Retina (tissue), 1 donor: ENCODE measurements at places on chromosomes 7 and 10.
A peak's percentile ranks its signal among the peaks of the same experiment; 100 is the strongest.

DNA sequence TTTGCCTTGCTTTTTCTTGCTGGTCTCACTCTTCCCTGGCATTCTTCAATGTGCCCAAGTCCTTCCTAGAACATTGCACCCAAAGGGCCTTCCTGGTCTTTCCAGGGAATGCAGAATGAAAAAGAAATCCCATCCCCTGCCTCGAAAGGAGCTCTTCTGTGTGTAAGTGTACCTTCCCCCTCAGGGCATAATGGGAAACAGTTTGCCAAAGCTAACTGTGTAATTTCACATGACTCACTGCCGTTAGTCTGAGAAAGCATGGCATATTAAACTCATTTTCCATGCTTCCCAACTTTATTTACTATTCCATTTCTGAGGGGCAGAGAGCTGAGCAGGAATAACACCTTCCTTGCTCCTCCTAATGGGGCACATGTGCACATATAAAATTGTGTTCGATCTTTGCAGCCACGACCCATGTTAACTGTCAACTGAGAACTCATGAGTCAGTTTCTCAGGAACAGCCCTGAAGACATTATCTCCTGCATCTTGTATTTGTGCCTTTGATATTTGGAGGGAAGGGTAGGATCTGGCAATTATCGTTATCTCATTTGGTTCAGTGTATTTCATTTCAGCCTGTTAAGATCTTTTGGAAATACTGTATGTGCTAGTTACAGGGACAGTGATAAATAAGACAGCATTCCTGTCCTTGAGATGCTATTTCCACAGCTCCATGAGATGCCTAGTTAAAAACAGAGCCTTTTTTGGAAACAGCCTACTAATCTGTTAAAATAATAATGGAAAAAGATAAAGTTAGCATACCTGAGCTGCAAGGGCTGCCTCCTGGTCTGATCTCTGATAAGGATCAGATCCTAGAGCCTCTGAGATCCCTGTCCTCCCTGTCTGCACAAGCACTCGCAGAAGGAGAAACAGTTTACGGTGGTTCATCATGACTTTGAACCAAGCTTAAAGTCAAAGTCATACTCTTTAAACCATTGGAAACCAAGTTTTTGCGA lies 42.3 kb downstream of the IKZF1 start:
- DNase-seq: no peak

DNA sequence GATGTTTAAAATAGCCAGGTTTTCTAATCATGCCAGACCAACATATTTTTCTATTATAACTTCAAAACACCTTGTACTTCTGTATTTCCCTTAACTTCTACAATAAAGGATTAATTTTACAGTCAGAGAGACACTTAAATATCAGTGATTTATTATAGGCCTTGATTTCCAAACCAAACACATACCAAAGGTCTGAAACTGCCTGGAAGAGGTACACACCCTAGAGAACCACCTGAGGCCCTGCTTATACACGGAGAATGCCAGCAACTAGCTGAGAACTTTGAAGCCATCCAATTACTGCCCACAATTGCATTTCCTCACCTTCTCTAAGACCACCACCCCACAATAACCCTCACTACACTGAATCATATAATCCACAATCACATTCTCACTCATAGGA lies 4.9 kb downstream of the CCDC6 start:
- DNase-seq: no peak

DNA sequence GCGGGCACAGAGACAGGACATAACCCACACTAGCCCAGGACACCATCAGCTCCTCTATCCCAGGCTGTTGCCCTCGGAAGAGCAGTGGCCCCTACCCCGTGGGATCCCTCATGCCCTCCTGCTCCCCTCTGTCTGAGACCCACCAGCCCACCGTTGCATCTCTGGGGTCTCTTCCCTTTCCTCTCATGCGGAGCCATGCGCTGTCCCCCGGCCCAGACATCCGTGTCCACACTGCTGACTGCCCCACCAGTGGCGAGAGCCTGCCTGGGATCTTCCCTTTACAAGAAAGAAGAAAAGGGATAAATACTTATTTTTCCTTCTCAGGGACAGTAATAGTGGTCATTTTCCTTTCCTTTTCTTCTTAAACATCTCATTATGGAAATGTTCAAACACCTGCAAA lies 115.4 kb downstream of the WDR37 start:
- no peak for DNase-seq

DNA sequence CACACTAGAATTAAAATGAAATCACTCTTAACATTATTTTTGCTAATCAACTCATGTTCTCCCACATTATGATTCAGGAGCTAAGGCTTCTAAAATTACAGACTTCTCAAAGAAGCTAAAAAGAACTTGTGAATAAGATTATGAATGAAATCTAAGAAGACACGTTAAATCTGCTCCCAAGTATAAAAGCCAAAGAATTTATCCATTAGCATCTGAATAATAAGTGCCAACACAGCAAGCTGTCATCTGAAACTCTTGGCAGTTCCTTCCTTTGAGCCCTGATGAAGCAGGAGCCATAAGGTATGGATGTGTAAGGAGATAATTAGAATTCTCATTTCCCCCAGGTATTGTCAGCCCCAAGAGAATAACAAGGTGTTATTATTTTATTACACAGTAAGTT lies 50.3 kb downstream of the TPK1 start:
- no peak for DNase-seq

- DNase-seq: no peak
These were observed 340.2 kb downstream of the KCNMA1 start for GRCh38 chr10:77297393-77297739.

DNA sequence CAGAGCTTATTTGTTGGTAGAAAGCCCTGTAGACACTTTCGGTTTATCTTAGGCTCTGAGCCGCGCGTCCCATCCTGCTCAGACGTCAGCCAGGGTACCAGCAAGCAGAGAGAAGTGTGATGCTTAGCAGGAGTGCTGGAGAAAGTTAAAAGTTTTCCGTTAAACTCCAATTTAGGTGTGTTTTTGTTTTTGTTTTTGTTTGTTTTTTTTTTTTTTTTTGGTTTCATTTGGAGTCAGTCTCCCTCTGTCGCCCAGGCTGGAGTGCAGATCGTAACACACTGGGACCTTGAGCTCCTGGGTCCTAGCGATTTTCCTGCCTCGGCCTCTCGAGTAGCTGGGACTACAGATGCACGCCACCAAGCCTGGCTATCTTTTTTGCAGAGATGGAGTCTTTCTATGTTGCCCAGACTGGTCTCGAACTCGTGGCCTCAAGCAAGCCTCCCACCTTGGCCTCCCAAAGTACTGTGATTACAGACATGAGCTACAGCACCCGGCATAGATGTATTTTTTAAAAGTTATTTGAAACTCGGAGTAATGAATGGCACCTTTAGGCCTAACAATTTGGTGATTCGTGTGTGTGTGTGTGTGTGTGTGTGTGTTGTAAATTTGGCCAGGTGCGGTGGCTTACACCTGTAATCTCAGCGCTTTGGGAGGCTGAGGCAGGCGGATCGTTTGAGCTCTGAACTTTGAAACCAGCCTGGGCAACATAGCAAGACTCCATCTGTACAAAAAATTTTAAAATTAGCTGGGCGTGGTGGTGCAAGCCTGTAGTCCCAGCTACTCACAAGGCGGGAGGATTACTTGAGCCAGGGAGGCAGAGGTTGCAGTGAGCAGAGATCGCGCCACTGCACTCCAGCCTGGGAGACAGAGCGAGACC lies 1.3 kb upstream of the HIP1 start:
- no peak for DNase-seq

GRCh38 chr7:12719981-12720865 lies 32.8 kb downstream of the ARL4A start:
- no peak for DNase-seq

DNA sequence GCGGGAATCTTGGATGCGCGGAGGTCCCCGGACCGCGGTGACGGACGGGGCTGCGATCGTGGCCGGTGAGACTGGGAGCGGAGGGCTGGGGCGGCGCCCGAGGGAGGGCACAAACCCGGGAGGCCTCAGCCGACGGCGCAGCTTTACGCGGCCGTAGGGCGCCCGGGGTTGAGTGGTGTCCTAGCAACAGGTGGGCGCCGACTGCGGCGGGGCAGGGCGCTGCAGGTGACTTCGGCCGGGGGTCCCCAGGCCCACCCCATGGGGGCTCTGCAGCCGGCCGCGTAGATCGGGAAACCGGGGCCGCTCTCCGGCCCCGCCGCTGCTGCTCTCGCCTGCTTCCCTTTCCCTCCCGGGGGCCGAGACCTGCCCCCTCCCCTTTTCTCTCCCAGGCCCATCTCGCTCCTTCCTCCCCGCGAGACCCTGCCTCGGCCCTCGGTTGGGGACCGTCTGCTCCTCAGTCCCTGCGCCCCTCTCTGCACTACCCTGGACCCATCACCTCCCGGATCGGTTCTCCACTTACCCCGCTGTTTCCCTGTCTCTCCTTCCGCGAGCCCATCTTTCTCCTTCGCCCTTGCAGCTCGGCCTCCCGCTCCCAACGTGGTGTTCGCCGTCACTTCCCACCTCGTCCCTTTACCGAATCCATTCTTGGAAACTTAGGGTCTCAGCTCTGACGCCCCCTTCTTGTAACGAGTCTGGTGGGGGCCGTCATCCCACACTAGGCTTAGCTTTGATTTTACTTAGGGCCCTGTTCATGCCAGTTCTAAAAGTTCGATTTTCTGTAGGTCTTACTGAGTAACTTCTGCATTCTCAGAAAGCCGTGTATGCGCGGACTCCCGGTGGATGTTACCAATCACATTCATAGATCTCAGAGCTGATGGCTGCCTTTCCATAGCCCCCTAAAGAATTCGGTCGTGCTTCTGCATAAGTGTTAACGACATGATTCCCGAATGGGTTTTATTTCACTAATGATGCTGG lies 18.5 kb upstream of the ACBD5 start:
- DNase-seq: peak; percentile 81

- DNase-seq: no peak
These were observed 656.1 kb downstream of the INHBA start for GRCh38 chr7:41046776-41047175.

- no peak for DNase-seq
These were observed 9.1 kb downstream of the TMEM72 start for GRCh38 chr10:44920252-44920651.

DNA sequence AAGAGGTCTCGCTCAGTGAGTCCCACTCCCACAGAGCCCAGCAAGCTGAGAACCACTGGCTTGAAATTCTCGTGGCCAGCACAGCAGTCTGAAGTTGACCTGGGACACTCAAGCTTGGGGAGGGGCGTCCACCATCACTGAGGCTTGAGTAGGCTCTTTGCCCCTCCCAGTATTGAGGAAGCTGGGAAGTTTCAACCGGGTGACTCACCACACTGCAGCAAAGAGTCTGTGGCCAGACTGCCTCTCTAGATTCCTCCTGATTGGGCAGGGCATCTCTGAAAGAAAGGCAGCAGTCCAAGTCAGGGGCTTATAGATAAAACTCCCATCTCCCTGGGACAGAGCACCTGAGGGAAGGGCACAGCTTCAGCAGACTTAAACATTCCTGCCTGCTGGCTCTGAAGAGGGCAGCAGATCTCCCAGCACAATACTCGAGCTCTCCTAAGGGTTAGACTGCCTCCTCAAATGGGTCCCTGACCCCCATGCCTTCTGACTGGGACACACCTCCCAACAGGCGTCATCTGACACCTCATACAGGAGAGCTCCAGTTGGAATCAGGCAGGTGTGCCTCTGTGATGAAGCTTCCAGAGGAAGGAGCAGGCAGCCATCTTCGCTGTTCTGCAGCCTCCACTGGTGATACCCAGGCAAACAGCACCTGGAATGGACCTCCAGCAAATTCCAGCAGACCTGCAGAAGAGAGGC lies 970.9 kb upstream of the LRRN3 start:
- DNase-seq: no peak

- no peak for DNase-seq
These were observed 431.1 kb upstream of the KLF6 start for GRCh38 chr10:4215963-4216575.

DNA sequence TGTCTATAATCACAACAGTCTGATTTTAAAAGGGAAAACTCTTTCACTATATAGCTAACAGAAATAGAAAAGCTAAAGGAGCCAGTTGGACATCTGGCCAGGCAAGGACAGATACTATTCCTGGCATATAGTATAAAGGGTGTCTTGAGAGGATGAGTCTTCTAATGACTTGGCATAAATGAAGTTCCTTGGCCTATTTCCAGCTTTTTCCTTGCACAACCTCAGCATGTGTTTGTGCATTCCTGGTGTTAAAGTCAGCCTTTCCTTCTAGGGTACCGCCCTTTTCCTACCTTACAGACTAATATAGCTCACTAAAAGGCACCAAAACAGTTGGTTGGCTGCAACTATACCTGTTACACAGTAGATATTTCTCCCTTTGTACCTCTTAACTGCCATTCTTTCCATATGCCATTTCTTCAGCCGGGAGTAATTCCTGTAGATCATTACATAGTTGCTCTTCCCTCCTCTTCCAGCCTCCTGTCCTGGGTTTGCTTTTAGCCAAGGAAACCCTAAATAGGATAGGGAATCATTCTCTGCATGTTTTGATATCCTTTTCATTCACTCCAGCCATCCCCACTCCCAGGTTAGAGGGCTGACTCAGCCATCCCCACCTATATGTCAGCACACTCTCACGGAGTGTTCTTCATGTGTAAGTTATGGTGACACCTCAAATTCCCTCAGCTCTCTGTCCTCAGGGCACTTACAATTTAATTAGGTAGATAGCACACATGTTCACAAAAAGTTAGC lies 102.1 kb upstream of the MDFIC start:
- no peak for DNase-seq

- DNase-seq: peak; percentile 65
These were observed 2.2 kb upstream of the LOXL4 start for GRCh38 chr10:98270073-98270740.

- DNase-seq: no peak
These were observed 75.3 kb downstream of the SVOPL start for GRCh38 chr7:138625849-138626230.

GRCh38 chr7:1516586-1517251 lies 12.5 kb upstream of the INTS1 start:
- DNase-seq: no peak

- no peak for DNase-seq
These were observed 65.3 kb upstream of the SLF2 start for GRCh38 chr10:100847440-100847839.

GRCh38 chr10:5630112-5630436 lies 36.3 kb downstream of the ASB13 start:
- no peak for DNase-seq

DNA sequence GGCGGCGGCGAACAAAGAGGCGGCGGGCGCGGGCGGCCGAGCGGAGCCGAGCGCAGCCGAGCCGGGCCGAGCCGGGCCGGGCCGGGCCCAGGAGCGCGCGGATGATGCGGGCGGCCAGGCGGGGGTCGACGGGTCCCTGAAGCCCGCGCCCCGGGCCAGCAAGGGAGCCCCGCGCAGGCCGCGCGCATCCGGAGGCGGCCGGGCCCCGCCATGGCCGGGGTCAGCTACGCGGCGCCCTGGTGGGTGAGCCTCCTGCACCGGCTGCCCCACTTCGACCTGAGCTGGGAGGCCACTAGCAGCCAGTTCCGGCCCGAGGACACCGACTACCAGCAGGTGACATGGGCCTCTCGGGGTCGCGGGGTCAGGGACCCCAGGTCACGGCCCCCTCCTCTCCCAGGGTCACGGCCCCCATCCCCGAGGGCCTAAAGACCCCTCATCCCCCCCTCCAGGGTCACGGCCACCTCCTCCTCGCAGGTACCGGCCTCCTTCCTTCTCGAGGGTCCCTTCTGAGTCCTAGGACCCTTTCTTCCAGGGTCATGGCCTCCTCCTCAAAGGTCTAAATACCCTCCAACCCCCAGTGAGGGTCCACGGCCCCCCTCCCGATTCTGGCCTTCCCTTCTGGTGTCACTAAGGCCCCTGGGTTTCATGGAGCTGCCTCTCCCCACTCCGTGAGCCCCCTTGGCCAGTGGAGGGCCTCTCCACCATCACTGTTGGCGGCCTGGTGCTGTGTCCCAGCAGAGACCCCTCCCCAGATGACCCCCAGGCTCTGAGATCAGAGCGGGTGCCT lies at the start of gene TTYH3:
TSS of gene TTYH3 (plus strand) at position 41 of the 787 bp plus-strand sequence. CDS start at position 211, 170 bp downstream.
- DNase-seq: peak; percentile 71

- no peak for DNase-seq
These were observed 101.8 kb upstream of the FZD8 start for GRCh38 chr10:35743851-35744250.

- DNase-seq: no peak
These were observed 10.2 kb downstream of the OGDHL start for GRCh38 chr10:49751636-49752510.
